Tracheal epithelial cell (primary cell): ENCODE measurements at places on chromosomes 16 and 17. TPM values are rescaled to one million over a fixed set of nuclear protein-coding genes. Genes with fewer than 3 reads are reported as not detected.

ATP2A3 gene
- 0.48 TPM in 1 of 2 replicates, not detected in the other for total RNA-seq

ZMYND15 gene
- total RNA-seq = 0.21 and 1.2 TPM in 2 replicates

ST6GALNAC2 gene
- total RNA-seq = 123 and 124 TPM in 2 replicates

TBC1D3G gene
- not detected in 2 replicates for total RNA-seq

PRSS21 gene
- 5.8 and 8.7 TPM in 2 replicates for total RNA-seq

TNP2 gene
- total RNA-seq = not detected in 2 replicates

NPIPB8 gene
- 0.43 TPM in 1 of 2 replicates, not detected in the other for total RNA-seq

PIK3R6 gene
- not detected in 2 replicates for total RNA-seq

TRIM37 gene
- 25.6 and 35.7 TPM in 2 replicates for total RNA-seq

SEPTIN12 gene
- not detected in 2 replicates for total RNA-seq

GRIN2A gene
- total RNA-seq = not detected in 2 replicates

ZNF75A gene
- 12.5 and 19.0 TPM in 2 replicates for total RNA-seq

NHERF1 gene
- total RNA-seq = 39.5 and 88.5 TPM in 2 replicates

ZNF598 gene
- 28.0 and 31.8 TPM in 2 replicates for total RNA-seq

THRA gene
- 8.1 and 8.9 TPM in 2 replicates for total RNA-seq

CCL4 gene
- not detected in 2 replicates for total RNA-seq

TAC4 gene
- not detected in 2 replicates for total RNA-seq

B3GNT9 gene
- total RNA-seq = 8.9 and 15.8 TPM in 2 replicates

SMIM36 gene
- total RNA-seq = under 0.01 TPM in 1 of 2 replicates, not detected in the other

NHLRC4 gene
- total RNA-seq = under 0.01 TPM in 1 of 2 replicates, not detected in the other

PRSS27 gene
- total RNA-seq = under 0.01 and 0.96 TPM in 2 replicates
